ENCODE measurements at places on chromosomes 3 and 15.

DNA sequence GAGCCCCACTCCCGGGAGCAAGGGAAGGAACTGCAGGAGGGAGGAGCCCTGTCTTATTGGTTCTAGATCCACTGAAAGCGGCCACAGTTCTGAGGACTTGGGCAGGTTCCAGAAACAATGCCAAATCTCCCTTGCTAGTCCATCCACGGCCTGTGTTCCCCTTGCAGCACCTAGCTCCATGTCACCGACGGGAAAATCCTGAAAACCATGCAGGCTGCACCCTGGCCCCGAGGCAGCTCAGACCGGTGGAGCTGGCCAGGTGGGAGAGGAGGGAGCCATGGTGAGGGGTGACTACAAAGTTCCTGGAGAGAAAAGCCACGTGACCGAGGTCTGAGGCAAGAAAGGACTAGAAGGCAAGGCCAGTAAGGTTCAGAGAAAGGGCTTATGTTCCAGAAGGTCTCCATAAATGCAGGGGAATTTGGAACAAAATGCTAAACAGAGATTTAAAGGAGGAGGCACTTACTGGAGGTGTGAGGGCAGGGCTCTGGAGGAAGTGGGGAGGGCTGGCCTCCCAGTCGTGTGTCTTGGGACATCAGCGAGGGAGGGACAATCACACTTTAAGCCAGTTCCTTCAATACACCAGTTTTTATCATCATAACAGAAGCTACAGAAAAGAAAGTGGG, 5.4 kb downstream of the MGLL start:
- no peak for DNase-seq

DNA sequence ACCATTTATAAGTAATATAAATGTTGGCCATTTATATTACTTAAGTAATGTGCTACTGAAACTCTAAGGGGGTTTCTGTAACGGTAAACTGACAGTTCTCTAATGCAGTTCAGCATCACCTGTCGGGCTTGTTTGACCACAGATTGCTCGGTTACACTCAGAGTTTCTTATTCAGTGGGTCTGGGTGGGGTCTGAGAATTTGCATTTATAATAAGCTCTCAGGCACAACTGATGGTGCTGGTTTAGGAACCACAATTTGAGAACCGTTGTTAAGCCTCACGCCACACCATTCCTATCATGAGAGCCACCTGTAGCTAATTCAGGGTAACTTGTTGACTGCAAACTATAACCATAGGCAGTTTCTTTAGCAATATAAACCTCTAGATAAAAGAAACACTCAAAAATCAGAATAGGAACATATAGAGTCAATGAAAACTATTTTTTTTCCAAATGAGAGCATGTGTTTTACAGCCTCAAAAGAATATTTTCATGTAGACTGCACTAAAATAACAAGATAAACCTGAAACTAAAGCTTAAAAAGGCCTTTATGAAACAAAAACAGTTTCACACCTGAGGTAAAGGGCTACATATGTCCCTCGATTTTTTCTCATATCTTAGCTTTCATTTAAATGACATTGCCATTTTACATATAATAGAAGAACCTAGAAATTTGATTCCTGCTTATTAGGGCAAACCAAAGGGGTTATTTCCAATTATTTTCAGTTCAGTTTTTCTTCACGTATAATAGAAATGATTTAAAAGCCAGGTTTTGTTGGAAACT, 604.8 kb downstream of the UNC13C start:
- no peak for DNase-seq

DNA sequence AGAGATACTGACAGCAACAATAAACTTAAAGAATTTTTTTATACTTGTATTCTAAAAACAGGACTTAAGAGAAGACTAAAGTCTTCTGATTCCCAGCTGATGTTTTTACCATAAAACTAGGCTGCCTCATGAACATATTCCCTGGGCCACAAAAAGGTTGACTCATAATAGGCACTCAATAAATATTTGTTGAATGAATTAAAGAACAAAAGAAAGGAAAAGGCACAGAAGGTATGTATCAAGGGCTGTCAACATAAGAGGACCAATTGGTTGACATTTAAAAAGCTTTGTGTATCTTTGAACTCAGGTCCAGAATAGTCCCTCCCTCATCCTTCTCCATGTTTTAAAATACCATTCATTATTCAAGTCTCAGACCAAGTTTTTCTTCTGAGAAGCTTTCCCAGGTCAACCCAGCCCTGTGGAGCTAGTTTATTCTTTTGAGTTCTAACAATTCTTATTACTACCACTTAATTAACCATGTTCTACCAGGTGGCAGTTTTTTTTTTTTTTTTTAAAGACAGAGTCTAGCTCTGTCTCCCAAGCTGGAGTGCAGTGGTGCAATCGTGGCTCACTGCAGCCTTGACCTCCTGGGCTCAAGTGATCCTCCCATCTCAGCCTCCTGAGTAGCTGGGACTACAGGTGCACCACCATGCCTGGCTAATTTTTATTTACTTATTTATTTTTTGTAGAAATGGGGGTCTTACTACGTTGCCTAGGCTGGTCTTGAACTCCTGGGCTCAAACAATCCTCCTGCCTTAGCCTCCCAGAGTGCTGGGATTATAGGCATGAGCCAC, 17.5 kb upstream of the ARHGEF3 start:
- no peak for DNase-seq

DNA sequence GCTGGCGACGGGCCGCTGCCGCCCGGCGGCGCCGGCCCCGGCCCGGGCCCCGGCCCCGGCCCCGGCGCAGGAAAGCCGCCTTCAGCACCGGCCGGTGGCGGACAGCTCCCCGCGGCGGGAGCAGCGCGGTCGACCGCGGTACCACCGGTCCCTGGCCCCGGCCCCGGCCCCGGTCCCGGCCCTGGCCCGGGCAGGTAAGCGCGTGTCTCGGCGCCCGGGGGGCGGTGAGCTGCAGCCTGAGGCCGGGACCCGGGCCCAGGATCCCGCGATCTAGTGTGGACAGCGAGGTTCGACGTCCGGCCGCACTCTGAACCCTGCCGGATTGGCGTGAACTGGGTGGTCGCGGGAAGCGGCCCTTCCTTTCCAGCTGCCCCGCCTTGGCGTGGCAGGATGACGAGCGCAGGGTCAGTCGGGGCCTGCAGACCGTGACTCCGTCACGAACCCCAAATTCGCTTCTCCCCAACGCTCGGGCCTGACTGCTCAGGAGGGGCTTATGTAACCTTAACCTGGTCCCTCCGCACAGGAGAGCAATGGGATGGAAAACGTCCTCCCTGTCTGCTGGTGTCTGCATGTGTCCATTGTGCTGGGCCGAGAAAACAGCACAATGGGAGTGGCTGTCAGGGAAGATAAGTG, 472 bp downstream of the BSN start:
- DNase-seq: no peak

GRCh38 chr15:89332446-89332845, 2.2 kb downstream of the POLG start:
- no peak for DNase-seq

DNA sequence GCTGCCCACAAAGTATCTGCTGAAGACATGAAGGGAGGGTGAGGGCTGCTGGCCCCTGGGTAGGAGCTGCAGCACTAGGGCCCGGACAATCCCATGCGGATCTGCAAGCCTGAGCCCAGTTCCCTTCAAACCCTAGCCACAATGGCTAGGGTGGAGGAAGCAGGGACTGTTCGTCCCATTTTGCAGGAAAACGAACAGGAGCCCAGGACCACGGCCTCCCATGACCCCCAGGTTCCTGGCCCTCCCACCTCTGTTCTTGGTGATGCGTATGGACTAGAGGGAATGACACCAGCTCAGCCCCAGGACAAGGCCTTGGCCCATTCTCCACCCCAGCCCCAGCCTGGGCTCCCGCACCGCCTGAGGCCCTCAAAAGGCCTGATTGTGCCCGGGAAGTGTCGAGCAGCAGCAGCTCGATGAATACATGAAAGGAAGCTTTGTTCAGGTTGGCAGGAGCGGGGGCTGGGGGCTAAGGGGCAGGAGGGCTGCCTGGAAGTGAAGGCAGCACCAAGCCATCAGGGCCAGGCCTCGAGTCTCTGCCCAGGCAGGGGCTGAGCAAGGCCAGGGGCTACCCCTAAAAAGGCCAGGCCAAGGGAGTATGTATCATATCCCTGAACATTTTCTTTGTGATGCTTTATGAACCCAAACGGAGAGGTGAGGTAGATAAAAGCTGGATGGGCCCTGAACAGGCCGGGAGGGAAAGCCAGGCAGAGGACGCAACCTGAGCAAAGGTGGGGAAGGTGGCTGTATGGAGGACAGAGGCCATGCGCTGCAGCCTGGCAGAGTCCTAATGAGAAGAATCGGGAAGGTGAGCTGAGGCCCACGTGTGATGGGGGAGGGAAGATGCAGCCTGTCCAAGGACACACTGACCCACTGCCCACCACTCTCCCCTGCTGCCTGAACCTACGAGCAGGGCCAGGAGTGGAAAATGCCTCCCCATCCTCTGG, 12.2 kb downstream of the SEMA7A start:
- DNase-seq: no peak

GRCh38 chr3:11908981-11909698, 62.5 kb upstream of the TAMM41 start:
- DNase-seq: no peak

GRCh38 chr15:98609144-98609852, 39.0 kb upstream of the IGF1R start:
- no peak for DNase-seq

- DNase-seq: no peak
Measured at GRCh38 chr3:15876669-15877068, 78.9 kb upstream of the ANKRD28 start.
